Thoracic aorta (tissue), 2 donors: ENCODE measurements at places on chromosomes 12 and 14. TPM values are rescaled to one million over a fixed set of nuclear protein-coding genes. Genes with fewer than 3 reads are reported as not detected.

DNA sequence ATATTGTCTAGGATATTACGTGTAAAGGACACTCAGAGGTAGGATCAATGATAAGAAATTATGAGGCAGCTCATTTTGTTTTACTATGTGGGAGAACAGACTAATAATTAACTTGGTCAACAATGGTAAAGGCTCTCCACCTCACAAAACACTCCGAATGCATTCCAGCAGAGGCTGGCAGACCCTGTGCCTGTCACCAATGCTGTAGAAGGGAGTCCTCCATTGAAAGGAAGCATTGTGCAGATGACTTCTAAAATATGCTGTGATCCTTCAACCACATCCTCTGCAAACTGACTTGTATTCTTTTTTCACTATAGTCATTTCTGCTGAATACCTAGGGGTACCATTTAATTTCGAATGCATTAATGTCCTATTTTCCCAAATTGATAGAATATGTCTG lies 119.6 kb upstream of the EEA1 start:
- no peak for DNase-seq

DNA sequence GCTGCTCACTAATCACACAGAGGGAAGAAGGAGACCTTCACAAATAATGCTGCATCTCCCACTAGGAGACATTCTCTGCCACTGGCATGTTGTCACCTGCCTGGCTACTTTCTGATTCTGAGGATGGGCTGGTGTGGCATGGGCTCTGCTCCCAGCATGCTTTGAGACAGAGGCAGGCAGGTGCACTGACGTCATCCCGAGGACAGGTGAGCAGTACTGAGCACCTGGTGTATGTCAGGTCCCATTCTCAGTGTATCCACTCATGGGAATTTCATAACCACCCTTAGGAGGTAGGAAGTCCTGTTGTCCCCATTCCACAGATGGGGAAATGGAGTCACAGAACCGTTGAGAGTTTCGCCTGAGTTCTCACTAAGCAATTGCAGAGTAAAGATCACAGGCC lies 597.9 kb downstream of the VRK1 start:
- no peak for DNase-seq

GRCh38 chr14:84541018-84541417 lies 988.9 kb upstream of the FLRT2 start:
- no peak for DNase-seq

Gene YY1
- 42.8 TPM for total RNA-seq

- no peak for DNase-seq
Measured at GRCh38 chr14:105617201-105617777, 90.9 kb downstream of the TMEM121 start.

- DNase-seq = no peak
Measured at GRCh38 chr12:59695379-59695778, 99.5 kb downstream of the SLC16A7 start.

DNA sequence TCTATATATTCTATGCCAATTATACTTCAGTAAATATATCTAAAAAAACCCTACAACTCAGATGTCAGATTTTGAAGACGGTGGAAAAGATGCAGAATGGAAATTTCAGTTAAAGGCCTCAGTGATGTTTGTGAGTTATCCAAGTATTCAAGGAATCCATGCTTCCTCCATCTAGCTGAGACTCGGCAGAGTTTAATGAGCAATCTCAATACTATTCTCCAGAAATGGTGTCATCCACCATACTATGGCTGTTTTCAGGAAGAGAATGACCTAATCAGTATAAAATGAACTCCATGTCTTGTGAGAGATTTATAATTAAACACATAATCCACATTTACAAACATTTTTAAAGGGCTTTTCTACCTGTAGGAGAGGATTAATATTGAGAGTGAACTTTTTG lies 66.0 kb downstream of the KLHL28 start:
- no peak for DNase-seq

Gene NGB
- total RNA-seq = not detected

DNA sequence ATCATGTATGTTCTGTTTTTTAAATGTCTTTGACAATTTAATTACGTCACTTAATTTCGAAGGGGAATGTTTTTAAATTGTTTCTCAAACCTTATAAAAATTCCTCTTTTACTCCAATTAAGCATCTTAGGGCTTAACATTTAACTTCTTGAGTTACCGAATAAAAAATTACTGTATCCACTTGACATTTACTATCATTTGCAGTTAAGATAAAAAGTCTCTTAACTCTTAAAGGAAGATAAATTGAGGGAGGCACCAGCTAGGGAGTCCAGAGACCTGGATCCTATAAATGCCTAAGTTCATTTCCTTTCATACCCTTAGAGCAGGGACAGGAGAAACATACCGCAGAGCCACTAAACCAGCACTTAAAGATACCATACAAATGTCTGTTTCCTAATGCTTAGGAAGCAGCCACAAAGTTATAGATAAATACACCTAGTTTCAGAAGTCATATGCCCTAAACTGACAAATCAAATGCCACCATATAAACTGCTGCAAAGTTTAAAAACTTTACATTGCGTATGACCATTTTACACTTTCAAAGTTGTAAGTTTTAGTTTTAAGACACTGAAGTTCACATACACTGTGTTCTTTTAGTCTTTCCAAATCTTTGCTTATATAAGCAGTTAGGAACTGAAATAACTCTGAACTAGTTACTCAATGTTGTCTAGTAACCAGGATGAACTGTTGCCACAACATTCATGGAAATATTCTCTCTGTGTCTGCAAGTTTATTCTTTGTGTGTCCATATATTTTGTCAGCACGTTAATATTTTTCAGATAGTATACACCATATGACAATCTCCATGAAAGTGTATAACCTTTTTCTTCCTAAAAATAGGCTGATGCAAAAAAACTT lies 71.2 kb downstream of the GALNT4 start:
- no peak for DNase-seq

- no peak for DNase-seq
Measured at GRCh38 chr12:126198966-126199692, 1133.9 kb downstream of the AACS start.

GRCh38 chr12:7310070-7310469 lies 6.2 kb downstream of the ACSM4 start:
- DNase-seq = no peak

Gene DLGAP5
- total RNA-seq = 0.14 TPM

GRCh38 chr12:94046626-94047410 lies 101.6 kb upstream of the PLXNC1 start:
- no peak for DNase-seq

- no peak for DNase-seq
Measured at GRCh38 chr12:68521848-68522502, 88.7 kb upstream of the RAP1B start.

- DNase-seq = no peak
Measured at GRCh38 chr14:65803885-65804284, 391.4 kb downstream of the FUT8 start.

DNA sequence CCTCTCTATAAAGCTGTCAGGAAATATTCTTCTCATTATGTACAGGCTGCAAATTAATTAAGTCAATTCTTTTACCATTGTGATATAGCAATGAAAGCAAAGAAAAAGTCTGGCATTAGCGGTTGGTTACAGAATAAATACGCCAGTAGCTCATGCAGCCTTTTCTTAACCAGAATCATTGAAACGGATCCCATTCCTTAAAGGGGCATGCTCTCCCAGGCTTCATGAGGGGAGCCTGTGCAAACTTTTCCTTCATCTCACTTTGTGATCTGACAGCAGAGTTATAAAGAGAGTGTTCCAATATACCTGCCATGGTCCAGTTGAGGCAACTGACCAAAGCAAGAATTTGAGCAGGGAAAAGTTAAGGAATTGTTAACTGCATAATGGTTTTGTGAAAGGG lies 337.7 kb downstream of the EMP1 start:
- DNase-seq = no peak

Gene NOVA1
- total RNA-seq = 10.2 TPM

DNA sequence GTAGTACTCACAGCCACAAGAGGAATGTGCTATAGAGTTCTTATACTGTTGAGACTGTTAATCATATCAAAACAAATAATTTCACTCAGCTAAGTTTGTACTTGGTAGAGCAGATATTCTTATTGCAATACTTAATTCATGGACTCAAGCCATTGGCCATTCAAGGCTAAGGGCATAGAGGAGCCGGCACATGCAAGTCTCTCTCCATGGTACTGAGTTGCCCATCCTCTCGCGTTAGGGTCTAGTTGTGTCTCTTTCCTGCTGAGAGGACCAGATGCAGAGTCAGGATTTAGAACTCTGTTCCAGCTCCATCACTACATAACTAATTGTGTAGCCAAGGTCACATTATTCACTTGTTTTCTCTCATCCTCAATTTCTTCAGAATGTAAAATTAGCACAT lies 14.4 kb upstream of the TUNAR start:
- DNase-seq = no peak

DNA sequence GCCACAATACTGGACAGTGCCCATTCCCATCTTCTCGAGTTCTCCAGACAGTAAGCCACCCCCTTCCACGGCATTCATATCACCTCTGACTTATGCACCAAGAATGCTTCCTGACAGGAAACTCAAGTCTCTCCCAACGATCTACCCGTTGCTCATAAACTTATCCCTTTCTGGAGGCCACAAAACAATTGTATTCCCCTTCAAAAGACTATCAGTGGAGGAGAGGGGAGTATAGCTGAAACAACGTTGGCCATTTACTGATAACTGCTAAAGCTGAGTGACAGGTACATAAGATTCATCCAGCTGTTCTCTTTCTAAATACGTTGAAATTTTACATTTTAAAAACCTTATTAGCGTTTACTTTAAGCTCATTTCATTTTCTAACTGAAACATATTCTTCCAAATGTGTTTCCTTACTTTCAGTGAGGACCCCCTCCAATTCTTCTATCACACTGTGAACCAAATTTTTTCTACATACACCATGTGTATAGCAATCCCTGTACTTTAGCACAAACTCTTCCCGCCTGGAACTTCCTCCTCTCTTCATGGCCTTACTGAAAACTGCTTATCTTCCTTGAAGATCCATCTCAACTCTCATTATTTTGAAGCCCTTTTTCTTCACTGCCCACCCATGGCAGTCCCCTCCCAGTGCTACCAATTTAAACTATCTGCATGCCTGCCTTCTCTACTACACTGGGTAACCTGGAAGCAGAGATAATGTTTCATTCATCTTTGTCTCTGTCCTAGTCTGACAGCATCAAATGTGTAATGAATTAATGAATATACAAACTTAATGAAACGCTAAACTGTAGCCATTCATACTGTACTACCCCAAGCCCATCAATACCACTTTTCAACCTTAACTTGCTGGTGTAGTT lies 28.8 kb downstream of the ATXN2 start:
- DNase-seq = no peak

DNA sequence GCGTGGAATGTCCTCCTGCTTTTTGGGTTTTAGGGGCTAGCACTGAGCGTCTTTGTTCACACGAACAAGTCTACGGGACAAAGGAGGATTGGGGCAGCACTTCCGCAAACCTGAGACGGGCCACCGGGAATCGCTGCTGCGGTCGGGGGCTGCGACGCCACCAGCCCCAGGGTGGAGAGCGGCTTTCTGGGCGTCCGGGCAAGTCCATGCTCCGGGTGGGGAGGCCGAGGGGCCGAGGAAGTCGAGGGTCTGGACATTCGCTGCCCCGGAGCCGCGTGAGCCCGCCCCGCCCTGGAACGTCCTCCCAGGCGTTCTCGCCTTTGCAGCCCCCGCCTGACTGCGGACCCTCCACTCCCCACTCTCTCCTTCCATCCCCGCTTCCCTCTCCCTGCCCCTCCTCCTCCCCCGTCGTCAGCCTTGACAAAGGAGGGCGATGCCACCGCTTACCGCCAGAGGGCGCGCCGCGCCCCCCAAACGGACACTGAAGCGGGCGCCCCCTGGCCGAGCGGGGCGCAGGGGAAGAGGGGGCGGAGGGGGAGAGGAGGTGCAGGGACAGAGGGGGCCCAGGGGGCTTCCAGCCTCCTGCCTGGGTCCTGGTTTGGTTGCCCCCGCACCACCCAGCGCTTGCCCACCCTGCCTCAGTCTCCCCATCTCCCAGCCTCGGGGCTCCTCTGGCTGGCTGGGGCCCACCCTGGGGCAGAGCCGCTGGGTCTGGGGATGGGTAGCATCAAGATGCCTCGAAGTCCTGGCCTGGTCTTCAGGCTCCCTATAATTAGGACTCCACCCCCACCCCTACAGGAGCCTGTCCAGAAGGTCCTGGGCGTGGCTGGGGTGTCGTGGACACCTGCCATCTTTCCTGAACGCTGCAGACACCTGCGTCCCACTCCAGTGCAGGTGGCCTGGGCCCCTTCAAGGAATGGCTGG lies 39.1 kb upstream of the INF2 start:
- DNase-seq = no peak

GRCh38 chr12:130491421-130492357 lies 154.0 kb downstream of the PIWIL1 start:
- no peak for DNase-seq

Gene RAP1B
- total RNA-seq = 245 TPM

DNA sequence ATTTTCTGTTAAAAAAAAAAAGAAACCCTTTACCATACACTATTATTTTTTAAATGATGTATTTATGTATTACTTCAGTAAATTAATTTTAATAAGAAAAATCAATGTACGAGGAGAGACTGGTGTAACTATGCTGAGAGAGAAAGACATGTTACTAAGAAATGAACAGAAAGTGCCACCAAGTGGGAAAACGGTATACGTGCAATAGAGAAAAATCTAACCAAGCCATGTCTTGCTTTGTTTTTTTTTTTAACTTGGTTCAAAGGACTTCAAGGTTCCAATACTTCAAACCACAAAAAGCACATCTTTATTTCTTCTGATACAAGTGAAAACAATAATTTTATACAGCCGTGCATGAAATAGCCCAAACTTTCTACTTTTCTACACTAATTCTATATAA lies 22.9 kb downstream of the NDUFA12 start:
- DNase-seq = no peak

DNA sequence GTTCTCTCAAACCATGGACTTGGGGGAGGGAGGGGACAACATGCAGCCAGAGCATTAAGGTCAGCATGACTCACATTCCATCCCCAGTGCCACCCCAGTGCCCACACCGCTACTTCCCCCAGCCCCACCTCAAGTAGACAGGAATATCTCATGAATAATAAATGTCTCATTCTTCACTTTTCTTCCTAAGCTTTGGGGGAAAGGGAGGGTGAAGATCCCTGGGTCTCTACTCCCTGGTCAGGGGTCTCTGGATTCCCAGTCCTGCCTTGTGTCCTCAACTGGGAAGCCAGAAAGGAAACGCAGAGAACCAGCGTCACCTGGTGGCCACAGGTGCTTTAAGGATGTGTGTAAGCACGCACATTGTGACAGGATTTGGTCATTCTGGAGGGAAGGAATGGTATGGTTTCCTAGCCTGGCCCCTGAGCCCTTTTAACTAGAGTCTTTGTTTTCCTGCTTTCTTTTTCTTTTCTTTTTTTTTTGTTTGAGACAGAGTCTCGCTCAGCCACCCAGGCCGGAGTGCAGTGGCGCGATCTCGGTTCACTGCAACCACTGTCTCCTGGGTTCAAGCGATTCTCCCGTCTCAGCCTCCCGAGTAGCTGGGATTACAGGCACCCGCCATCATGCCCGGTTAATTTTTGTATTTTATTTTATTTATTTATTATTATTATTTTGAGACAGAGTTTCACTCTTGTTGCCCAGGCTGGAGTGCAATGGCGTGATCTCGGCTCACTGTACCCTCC lies 3.4 kb downstream of the GPR84 start:
- DNase-seq = no peak

Gene AHSA1
- total RNA-seq = 77.7 TPM
